Stimulated activated CD8-positive, alpha-beta memory T cell treated with anti-CD3 and anti-CD28 coated beads, Interleukin-2, amount 100 ng/mL, for 48 hours (primary cell): ENCODE measurements at places on chromosomes 5 and 9.
A peak's percentile ranks its signal among the peaks of the same experiment; 100 is the strongest.

DNA sequence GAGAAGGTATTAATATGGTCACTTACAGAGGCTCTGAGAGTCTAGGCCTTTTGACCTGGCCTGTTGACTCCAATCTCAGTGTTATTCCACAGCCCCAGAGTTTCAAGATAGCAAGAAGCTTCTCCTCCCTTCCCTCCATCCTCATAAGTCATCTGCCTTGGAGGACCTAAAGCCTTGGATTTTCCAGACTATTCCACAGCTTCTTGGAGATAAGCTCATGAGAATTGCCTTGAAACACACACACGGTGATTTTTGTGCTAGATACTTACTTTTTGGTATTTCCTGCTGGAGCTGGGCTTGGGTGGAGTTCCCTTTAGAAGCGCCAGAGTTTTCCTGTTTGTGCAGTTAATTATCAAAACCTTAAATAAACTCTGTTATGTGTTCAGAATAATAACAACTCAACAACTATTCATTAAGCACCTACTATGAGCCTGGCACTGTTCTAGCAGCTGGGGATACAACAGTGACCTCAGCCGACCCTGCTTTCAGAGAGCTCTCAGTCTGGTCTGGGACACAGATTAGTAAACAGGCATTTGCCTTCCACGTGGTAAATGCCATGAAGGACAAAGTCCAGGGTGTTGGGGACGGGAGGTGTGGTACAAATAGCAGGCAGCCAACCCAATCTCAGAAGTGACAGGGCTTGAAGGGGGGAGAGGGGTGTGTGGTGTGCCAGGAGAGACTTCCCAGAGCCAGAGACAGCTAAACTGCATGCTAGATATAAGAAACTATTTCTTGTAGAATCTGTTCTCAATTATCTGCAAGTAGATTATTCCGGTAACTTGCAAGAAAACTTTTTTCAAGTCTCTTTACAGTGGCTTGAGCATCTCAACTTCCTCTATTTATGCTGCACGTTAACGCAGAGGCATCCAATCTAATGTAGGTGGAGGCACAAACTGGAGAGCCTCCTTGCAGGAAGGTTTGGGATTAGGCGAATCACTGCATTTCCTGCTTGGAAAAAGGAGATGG lies 55.9 kb upstream of the KLF9 start:
- DNase-seq, result no peak

DNA sequence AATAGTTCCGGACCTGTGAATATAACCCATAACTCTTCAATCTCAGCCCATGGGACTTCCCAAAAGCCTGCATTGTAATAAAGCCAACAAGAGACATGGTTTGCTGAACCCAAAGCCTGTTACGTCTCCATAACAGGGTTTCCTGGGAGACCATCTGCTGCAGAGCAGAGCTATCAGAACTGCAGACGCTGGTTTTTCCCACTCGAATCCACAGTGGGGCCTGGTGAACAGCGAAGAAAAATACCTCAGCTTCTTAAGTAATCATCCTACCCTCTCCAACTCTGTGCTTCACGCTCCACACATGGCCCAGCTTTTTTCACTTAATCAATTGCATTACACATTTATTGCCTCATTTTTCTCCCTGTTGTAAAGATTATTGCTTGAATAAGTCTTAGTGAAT lies 409.5 kb upstream of the GRIA1 start:
- no peak for DNase-seq

- DNase-seq, result no peak
These were observed 424.0 kb downstream of the CDH18 start for GRCh38 chr5:19564036-19564435.

DNA sequence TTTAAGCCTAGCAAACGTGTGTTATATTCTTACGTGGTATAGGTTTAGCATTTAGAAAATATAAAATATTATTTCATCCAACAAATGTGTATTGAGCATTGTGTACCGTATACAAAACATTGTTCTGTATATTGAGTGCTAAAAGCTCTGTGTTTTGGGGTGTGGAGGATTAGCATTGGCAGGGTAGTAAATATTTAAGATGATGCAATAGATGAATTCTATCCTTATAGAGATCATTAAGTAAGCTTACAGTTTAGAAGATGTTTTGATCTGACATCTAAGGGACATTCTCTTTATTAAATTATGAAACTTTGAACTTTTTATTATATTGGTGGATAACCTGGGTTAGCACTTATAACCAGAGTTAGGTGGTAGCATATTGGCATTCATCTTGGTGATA lies 48.5 kb upstream of the GLIPR2 start:
- no peak for DNase-seq

DNA sequence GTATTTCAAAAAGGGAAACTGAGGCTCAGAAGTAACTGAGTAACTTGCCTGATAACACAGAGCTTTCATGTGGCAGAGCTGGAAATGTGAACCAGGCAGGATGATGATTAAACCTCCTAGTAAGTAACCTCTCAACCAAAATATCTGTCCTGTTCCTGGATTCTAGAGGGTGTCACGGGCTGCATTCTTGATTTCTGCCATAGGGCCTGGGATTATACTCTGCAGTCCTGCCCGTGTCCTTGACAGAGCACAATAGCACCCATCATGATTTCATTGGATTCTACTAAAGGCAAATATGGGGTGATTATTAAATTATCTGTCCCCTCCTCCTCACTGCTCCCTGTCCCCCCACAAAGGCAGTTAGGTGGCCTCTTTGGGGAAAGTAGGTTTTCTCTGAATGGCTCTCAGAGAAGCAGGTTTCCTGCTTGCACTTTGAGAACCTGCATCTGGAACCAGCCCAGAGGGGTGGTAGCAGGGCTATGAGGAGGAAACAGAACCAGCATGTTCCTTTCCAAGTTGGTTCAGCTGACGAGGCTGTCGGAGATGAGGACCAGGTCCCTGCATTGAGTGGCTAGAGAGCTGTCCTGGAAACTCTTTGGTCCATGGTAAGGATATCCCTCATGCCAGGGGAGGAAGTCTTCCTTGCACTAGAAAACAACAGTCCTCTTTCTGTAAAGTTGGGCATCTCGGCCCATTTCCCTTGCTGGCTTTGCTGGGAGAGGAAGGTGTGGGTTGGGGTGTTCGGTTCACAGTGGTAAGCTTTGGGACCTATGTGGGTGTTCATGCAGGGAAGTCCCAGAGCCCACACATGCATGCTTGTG lies 36.6 kb downstream of the PPARGC1B start:
- no peak for DNase-seq

DNA sequence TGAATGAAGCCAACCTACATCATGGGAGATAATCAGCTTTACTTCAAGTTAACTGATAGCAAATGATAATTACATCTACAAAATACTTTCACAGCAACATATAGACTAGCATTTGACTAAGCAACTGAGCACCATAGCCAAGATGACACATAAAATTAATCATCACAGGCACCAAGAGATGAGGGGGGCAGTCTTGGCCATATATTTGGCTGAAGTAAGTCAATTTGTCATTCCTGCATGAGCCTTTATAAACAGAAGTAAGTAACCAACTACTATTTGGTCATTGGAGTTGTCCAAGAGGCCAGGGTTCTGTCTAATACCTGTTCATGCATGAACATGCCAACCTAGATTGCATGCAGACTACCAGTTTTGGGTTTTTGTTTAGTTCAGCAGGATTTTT lies 53.6 kb downstream of the PDCD1LG2 start:
- no peak for DNase-seq

DNA sequence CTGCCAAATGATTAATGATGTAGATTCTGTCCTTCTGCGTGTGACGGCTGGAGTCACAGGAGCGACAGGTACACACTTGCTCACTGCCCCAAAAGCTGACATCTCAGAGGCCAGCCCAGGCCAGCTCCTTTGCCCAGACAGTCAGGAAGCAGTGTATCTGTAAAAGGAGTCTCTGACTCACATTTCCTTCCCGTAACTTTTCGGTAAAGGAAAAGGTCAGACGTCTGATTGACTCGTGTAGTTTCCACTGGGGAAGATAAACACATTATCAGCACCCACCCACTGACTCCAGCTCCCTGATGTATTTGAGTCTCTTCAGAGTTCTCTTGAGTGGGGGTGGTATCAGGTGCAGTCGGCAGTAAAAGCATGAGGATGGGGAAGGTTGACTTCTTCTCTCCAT lies 64.4 kb upstream of the WWC1 start:
- DNase-seq, result no peak

GRCh38 chr9:134539586-134540194 lies 101.9 kb upstream of the COL5A1 start:
- no peak for DNase-seq

DNA sequence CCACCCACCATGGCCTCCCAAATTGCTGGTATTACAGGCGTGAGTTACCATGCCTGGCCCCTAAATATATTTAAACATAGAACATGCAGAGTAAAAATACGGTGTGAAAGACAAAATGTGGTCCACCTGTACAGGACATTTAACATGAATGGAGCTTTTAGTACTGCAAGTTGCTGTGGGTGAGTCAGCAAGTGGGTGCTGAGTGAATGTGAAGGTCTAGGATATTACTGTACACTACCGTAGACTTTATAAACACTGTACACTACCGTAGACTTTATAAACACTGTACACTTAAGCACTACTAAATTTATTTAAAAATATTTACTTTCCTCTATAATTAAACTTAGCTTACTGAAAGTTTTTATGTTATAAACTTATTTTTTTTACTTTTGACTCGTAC lies 317.8 kb downstream of the PRDM9 start:
- no peak for DNase-seq

DNA sequence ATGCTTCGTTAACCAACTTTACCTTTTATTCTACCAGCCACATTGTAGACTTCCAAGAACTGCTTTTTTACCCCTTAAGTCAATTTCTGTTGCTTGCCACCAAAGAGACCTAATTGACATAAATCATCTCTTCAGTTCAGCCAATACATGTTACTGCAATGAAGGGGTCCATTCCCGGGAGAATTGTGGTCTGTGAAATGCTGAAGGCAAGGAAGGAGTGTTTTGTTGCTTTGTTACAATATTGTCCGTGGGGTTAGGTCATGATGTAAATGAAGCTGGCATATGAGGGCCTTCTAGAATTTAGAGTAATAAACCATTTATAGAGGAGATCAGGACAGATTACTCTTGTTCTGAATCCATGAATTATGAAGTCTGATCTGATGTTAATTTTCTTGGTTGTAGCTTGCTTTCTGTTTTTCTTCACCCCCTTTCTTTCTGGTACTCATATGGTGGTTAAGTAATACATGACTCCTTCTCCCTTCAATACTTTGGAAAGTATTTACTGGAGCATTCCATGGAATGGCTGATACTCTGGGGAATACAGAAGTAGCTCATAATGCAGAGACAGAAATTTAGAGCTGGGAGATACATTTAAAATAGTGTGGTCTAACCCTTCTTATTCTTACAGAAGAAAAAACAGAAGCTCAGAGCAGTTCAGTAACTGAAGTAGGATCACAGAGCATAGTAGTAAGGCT lies 297.0 kb upstream of the CLINT1 start:
- DNase-seq, result no peak

DNA sequence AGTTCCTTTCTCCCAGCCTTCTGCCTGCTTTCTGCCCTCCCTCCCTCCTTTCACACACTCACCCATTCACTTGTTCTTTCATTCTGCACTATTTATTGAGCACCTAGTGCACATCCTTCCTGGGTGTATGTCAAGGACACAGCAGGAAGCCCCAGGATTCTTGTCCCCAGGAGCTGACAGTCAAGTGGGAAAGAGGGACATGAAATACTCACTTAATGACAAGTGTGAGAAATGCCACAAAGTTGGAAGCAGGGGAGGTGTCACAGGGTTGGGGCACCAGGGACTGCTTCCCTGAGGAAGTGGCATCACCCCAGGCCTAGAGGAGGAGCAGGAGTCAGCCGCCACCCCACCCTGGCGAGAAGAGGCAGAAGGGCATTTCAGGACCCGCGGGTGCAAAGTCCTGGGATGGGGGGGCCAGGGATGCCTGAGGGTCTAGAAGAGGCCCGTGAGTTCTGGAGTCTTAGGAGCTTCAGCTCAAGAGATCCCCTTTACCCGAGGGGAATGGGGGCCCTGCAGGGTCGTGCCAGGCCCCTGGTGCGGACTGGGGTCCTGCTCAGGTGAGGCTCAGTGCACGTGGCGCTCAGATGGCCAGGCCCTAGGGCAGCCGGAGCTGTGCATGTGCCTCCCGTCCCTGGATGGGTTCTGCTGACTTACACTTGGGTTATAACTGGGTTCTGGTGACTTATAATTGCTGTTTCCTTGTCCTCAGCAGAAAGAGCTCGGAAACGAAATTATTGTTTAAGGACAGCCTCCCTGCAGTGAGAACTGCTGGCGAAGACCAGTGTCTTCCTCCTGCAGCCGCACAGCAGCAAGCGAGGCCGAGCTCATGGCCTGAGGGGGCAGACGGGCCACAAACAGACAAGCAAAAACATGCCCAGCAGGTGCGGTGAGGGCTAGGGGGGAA lies 16.9 kb upstream of the LAMC3 start:
- no peak for DNase-seq

- no peak for DNase-seq
These were observed 73.5 kb downstream of the BOD1 start for GRCh38 chr5:173542964-173543363.

DNA sequence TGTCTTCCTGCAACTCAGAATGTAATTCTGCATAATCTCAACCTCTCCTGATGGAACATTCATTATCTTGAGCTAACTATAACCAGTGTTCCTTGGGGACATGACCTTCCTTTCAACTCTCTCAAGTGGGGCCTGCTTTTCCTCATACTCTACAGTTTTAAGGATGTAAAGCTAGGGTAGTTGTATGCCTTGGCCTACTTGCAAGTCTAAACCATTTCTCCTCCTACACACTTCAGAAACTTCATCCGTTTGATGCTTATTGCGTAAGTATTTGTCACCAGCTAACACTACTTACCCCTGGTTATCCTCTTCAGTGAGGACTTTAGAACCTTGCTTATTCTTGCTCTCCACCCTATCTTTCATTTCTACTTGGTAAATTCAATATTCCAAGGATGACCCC lies 548.9 kb downstream of the HINT1 start:
- no peak for DNase-seq

GRCh38 chr5:148912714-148913398 lies 86.4 kb downstream of the ADRB2 start:
- no peak for DNase-seq

DNA sequence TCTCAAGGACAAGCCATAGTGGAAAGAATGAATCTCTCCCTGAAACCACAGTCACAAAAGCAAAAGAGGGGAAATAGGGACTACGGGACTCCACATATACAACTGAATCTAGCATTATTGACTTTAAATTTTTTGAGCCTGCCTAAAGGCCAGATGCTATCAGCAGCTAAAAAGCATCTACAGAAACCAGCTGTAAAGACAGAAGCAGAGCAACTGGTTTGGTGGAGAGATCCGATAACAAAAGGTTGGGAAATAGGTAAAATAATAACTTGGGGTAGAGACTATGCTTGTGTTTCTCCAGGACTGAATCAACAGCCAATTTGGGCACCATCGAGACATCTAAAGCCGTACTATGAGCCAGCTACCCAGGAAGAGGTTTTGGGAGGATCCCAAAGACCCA lies 281.2 kb downstream of the CDH18 start:
- no peak for DNase-seq

DNA sequence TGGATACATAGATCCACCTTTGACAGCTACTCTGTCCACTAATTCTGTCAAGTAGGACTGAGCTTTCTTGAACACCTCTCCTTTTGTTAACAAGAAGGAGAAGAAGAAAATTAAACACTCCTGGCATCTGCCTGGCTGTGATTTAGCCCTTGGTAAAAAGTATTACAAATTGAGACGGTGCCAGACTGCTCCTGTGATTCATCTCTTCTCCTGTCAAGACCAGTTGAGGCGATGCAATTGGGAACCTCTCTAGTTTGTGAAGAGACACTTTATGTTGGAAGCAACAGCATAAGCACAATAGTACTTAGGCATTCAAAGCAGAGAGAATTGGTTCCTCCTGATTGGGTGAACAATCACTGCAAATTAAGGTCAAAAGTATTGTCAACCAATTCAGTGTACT lies 72.7 kb downstream of the GHR start:
- DNase-seq, result no peak

GRCh38 chr9:120438836-120439546 lies 141.0 kb downstream of the CDK5RAP2 start:
- peak; percentile 0 for DNase-seq
